ENCODE measurements at places on chromosomes 2 and 18. TPM values are rescaled to one million over a fixed set of nuclear protein-coding genes. Genes with fewer than 3 reads are reported as not detected.

Gene C1GALT1C1L
- 0.22 TPM for total RNA-seq

Gene ACADL
- total RNA-seq, result 0.12 TPM

GRCh38 chr2:84719434-84719833 is 161.4 kb downstream of the TRABD2A start:
- no peak for DNase-seq

GRCh38 chr18:10877987-10878386 is 271.4 kb downstream of the PIEZO2 start:
- DNase-seq, result no peak

GRCh38 chr2:121245913-121246312 is 39.1 kb downstream of the TFCP2L1 start:
- DNase-seq, result no peak

GRCh38 chr2:101395545-101396315 is 8.4 kb upstream of the CREG2 start:
- DNase-seq, result no peak

- no peak for DNase-seq
Measured at GRCh38 chr2:151299920-151300539, 10.6 kb upstream of the NMI start.

DNA sequence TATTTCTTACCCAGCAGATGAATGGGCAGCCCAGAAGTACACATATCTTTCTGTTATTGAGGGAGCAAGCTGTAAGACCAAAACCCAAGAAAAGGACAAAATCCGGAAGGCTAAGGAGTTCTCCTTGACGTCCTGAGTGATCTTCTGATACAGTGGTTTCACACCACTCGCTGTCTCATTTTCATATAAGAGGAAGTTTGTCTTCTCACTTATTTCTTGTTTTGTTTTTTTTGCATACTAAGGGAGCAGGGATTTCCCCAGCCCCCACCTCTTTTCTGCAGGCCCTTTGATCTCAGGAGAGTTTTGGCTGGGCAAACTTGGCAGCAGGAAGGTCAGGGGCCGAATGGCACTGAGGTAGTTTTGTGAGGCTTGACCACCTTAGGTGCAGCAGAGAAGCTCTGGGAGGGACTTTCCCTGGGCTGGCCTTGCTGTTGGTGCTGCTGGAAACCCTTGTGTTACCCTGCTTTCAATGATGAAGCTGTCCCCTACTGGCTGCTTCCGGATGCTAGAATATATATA is 13.3 kb downstream of the CHRNA1 start:
- DNase-seq, result no peak

DNA sequence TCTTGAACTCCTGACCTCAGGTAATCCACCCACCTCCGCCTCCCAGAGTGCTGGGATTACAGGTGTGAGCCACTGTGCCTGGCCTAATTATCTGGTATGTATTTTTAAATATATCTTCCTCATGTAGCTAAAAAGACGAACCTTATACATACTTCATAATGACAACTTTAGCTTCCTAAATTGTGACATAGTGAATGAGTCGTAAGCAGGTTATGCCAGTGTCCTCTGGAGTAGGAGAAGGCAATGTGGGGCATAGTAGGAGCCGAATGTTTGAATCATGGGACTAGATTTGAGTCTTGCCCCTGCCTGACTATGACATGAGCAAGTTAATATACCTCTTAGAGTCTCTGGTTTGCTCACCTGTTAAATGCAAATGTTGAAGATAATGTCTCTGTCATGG is 95.8 kb upstream of the FOSL2 start:
- no peak for DNase-seq

- DNase-seq, result no peak
Measured at GRCh38 chr2:44546459-44547127, 184.8 kb downstream of the CAMKMT start.

GRCh38 chr2:158357122-158357521 is 99.4 kb downstream of the CCDC148 start:
- no peak for DNase-seq

Measured in colonic mucosa (tissue), 4 donors.